ENCODE measurements at places on chromosomes 16 and 17.
A peak's percentile ranks its signal among the peaks of the same experiment; 100 is the strongest.

DNA sequence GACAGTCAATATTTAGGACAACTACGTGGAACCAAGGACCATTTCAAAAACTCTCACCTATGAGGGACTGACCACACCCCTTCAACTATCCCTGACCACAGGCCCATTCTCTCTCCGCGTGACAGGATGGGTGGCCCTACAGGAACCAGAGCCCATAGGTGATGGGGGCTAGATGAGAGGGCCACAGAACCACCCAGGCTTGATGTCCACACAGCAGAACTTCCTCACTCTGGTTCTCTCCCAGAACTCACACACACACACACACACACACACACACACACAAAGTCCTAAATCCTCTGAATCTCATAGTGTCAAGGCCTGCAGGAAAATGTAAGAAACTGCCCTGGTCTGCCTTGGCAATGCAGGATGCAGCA lies 1.5 kb downstream of the ZNF319 start:
- peak; percentile 56 for DNase-seq

- DNase-seq: no peak
These were observed 4.0 kb downstream of the WBP2 start for GRCh38 chr17:75850928-75851692.

GRCh38 chr17:81409190-81409935 lies 14.1 kb downstream of the BAHCC1 start:
- no peak for DNase-seq

DNA sequence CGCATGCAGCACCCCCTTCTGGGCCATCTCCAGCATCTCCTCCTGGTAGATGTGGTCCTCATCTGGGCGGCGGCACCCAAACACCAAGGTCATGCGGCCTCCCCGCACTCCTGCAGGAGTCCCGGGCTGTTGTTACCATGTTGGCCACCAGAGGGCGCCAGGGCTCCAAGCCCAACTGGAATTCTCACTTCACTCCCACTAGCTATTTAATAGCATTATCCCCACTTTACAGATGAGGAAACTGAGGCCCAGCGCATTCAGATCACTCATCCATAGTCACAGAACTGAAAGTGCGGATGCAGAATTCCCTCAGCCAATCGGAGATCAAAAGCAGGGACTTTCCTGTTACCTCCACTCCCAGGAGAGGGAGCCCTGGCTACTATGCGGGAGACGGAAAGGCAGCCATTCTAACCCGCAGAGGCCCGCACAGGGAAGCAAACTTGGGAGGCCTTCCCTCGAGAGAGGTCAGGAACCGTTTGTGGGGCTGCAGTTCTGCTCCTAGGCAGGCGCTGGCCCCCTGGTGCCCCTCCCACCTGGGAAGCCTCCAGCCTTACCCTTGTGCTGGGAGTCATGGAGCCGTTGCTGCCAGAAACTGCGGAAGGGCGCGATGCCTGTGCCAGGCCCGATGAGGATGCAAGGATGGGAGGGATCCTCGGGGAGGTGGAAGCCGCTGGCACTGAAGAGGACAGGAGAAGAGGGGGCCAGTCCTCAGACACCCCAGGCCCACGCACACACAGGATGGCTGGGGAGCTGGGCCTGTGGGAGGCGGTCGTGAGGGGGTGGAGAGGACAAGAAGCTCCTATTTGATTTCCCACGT lies 40.1 kb downstream of the NOS2 start:
- DNase-seq: peak; percentile 26

DNA sequence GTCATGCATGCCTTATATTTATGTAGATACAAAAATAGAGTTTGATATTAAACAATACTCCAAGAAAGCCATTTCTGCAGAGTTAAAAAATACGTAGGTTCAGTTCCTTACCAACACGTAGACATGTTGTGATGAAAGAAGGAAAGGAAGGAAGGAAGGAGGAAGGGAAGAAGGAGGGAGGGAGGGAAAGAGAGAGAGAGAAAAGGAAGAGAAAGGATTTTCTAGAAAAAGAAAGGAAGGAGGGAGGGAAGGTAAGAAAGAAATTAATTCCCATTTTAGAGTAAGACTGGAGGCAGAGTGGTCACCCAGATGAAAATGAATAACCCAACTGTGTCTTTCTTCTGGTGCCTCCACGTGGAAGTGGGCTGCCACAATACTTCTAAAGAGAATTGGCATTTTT lies 652.1 kb downstream of the WWOX start:
- DNase-seq: no peak

- peak; percentile 78 for DNase-seq
These were observed 38.2 kb upstream of the ZFHX3 start for GRCh38 chr16:73086108-73086507.

- DNase-seq: no peak
These were observed 167.8 kb upstream of the ASIC2 start for GRCh38 chr17:33460781-33461450.

DNA sequence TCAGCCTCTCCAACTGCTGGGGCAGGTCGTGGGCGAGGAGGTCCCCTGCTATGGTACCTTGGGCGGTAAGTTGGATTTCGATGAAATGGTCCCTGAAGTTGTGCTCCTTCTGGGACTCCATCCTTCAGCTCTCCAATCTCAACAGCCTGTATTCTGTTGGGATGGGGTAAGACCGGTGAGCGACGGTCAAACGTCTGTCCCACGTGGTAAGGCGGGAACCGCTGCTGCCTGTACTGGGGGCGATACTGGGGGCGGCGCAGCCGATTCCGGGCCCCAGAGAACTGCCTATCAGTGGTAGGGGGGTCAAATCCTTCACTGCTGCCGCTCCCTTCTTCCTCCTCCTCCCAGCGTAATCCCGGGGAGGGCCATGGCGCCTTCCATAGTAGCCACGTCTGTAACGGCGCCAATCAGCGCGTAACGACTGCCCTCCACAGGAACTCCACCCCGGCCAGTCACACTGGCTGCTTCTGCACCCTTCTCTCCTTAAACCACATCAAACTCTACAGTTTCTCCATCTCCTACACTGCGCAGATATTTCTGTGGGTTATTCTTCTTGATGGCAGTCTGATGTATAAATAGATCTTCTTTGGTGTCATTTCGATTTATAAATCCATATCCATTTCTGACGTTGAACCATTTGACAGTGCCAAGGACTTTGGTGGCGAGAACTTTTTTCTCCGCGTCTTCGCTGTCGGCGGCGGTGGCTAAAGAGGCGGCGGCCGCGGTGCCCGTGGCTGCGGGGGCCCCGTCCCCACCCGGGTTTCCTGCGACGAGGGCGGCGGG lies 41.1 kb downstream of the AHSP start:
- no peak for DNase-seq

DNA sequence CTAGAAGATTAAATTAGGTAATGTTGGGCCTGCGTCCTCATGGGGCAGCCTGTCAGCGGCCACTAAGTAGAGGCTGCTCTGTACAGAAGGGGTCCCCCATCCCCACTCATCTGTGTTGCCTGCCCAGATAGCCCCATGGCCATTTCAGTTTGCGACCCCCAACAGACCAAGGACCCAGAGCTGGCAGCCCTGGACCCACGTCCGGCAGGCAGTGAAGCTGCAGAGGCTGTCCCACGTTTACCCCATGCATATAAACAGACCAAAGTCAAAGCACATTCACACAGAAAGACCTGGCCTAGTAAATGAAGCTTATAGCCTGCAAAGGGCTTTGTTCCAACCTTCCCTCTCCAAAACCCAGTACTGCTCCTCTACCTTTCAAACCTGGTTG lies 4.6 kb downstream of the PDF start:
- DNase-seq: no peak

DNA sequence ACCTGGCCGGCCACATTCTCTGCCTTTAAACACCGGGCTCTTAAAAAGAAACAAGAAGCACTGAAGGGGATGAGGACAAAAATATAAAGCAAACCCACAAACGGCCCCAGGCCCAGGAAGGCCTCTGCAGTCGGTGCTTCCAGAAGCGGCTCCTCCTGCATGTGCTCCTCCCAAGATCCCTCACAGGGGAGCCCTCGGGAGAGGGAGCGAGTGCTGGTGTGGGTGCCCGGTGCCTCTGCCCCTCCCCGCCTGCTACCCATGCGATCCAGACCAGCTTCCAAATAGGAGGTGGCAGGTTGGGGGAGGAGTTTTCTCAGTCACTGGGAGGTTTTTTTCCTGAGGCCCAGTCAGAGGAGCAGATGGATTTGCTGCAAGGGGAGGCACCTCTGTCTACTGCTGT lies 15.8 kb downstream of the KDM8 start:
- no peak for DNase-seq

- DNase-seq: no peak
These were observed 10.7 kb downstream of the SRRM2 start for GRCh38 chr16:2763173-2763572.

GRCh38 chr16:67551091-67551490 lies 11.2 kb upstream of the CTCF start:
- no peak for DNase-seq

DNA sequence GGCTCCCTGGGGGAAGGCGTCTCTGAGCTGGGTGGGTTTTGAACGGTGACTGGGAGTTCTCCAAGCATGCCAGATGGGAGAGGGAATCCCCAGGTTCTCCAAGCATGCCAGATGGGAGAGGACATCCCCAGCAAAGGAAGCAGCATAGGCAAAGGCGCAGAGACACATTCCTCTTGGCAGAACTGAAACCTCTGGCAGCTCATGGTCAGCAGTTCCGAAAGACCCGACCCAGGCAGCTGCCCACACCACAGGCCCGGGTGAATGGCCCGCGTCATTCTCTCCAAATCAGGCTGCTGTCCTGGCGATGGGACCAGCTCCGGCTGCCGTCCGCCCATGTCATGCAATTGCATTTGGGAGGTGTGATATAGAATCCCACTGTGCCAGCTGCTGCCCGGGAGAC lies 8.0 kb downstream of the ZNF469 start:
- no peak for DNase-seq

DNA sequence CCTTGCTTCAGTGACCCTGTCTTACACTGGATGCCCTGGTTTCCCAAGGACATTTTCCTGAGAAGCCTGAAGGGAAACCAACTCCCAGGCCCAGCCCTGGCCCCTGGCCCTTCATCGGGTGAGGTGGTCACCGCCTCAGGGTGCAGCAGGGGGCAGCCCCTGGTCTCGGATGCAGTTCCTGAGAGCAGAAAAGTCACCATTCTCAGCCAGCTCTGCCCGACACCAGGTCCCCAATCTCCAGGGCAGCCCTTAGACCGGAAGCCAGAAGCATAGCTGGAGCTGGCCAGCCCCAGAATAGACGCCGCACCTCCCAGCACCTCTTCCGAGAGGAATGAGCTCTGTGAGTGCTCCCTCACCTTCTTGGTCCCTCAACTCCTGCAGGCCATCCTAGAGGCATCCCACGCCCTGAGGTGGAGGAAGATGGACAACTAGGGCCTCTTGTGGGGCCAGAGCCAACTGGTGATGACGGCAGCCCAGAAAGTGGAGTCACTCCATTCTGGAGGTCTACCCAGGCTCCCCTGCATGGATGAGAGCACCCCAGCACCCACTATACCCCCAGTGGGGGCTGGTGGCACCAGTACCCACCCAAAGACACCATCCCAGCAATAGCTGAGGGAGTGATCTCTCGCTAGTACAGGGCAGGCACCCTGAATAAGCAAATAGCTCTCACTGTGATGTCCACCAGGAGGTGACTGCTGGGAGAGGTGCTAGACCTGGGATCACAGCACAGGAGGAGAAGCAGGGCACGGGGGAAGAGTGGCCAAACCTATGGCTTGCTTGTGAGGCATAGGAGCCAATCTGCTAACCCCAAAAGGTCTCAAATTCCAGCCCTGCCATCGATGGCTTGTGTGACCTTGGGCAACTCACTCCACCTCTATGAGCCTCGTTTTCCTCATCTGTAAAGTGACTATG lies 56.2 kb downstream of the TK2 start:
- no peak for DNase-seq

GRCh38 chr17:7862692-7863437 lies 5.1 kb downstream of the CYB5D1 start:
- DNase-seq: peak; percentile 5

- no peak for DNase-seq
These were observed 208.3 kb upstream of the N4BP1 start for GRCh38 chr16:48818257-48818656.

DNA sequence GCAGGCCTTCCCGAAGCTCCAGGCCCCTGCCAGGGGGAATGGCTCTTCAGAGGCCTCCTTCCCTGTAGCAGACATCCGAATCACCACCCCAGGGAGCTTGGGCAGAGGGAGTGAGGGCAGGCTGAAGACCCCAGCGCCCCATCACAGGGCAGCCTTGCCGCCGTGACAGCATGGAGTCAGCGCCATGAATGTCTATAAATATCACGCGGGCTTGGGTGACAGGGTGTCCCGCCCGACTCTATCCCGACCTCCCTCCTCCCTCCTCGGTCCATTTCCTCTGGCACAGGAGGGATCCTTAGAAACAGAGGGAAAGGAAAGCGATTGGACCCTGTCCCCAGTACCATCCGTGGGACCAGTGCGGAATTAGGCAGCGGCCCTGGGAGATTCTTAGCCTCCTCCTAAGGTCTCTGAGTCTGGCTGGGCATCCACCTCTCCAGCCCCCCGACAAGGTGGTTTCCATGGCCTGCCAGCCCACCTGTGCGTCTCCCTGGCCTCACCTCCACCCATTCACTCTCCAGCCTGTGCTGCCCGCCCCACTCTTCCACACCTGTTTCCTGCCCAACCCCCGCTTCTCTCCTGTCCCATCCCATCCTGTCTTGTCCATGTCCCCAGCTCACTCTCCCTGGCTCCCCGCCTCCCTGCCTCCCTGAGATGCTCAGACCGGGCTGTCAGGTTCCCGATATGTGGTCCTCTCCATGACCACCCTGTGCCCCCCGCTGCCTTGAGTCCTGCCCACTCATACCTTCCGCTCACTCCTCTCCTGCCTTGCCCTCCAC lies 5.1 kb downstream of the ATP2A1 start:
- no peak for DNase-seq

- DNase-seq: peak; percentile 36
These were observed 684 bp downstream of the ZFP90 start for GRCh38 chr16:68539711-68540239.

- DNase-seq: peak; percentile 96
These were observed 6.2 kb upstream of the SLC25A19 start for GRCh38 chr17:75295201-75296158.

- DNase-seq: no peak
These were observed 17.7 kb downstream of the PIMREG start for GRCh38 chr17:6461792-6462524.

DNA sequence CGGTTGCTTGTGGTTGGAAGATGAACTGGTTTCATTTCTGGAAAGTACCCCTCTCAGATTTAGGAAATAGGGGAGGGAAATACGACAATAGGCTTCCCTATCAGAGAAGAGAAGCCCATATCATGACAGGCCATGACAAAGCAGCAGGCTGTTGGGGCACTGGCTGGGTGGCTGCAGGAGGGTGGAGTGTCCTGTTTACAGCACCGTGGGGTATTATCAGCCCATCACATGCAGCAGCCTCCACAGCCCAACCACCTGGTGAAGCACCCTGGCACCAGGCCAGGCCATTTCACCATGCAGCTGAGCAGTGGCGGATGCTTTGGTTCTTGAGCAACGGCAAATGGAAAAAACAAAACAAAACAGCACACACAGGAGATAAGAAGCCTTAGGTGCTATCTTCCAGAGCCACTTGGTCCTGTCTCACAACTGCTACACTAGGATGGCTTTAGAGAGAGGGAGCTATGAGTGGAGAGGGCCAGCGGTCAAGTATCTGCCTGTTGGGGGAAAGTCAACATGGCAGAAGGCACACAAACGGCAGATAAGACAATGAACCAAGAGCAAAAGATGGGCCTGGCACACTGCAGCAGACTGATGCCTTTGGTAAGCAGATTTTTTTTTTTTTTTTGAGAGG lies 24.2 kb downstream of the FAM117A start:
- peak; percentile 98 for DNase-seq
